ENCODE measurements at places on chromosomes 12 and 14.
A peak's percentile ranks its signal among the peaks of the same experiment; 100 is the strongest.

DNA sequence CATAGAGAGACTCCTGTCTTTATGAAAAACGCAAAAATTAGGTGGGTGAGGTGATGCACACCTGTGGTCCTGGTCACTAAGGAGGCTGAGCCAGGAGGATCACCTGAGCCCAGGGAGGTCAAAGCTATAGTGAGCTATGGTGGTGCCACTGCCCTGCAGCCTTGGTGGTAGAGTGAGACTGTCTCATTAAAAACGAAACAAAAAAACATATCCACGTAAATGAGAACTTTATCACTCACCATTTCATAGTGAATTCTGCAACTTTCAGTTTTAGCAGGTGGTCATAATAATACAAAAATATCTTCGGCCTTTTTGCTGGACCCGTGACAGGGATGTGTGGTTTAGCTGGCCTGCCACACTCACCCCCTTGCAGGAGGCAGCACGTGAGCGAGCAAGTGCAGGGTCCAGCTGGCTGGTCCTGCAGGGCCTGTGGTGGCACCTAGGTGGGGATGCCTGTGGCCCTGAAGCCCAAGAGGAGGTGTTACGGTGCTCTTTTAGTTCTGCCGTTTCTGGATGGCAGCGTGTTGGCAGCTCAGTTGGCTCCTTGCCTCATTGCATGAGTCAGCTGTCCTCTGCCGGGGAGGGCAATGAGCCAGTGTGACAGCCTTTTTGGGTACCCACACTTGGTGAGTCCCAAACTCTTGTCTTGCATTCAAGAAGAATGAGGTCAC is 1330.7 kb upstream of the TMEM132C start:
- DNase-seq = peak; percentile 33

DNA sequence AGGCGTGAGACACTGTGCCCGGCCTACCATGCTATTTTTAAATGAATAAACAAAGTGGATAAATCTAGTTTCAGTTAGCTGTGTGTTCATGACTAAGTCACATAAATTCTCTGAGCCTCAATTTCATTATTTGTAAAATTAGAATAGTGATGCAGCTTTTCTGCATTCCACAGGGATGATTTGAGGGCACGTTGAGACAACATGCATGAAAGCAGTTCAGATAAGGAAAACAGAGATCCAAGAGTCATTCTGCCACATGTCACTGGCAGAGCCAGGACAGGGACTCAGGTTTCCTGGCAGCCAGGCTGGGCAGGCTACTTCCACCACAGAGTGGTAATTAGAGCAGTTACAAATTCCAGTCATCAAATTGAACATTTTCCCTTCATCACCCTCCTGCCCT is 2.9 kb upstream of the PPP4R4 start:
- no peak for DNase-seq

- no peak for DNase-seq
Observed at GRCh38 chr12:94267537-94267872, 119.1 kb downstream of the PLXNC1 start.

- DNase-seq = no peak
Observed at GRCh38 chr12:121112496-121112895, 20.2 kb upstream of the P2RX7 start.

DNA sequence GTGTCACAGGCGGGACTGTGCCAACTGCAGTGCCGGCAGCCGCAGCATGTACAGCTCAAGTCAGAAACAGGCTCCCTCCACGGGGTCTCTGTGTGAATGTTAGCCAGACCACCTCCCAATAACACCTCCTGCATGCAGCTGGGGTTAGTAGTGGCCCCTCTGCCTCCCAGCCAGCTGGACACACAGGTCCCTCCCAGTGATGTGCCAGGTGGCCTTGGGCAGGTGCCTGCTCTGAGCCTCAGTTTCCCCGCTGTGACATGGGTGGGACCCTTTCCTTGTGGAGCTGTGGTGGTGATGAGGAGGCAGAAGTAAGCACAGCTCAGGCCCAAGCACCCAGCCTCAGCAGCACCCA is 139.9 kb downstream of the ADGRD1 start:
- DNase-seq = no peak

- no peak for DNase-seq
Observed at GRCh38 chr12:51199366-51199945, 18.4 kb downstream of the POU6F1 start.

DNA sequence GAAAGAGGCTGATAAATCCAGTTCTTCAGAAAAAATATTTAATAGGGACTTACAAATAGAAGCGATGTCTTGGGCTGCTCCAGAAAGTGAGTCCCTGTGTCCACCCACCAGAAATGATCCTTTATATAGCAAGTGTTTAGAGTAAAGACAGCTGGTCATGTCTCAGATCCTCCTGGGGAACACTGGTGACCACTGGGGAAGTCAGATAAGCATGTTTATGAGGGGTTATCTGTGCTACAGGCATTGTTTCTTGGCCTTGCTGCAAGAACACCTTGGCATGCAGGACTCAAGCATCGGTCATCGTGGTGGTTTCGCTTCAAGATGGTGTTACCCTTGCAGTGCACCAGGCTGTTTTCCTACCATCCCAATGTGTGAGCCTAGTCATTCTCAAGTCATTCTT is 27.2 kb downstream of the CPM start:
- DNase-seq = no peak

GRCh38 chr12:50188875-50189575 is 21.9 kb upstream of the CERS5 start:
- DNase-seq = peak; percentile 18

- DNase-seq = no peak
Observed at GRCh38 chr12:88658009-88658408, 77.7 kb upstream of the KITLG start.

DNA sequence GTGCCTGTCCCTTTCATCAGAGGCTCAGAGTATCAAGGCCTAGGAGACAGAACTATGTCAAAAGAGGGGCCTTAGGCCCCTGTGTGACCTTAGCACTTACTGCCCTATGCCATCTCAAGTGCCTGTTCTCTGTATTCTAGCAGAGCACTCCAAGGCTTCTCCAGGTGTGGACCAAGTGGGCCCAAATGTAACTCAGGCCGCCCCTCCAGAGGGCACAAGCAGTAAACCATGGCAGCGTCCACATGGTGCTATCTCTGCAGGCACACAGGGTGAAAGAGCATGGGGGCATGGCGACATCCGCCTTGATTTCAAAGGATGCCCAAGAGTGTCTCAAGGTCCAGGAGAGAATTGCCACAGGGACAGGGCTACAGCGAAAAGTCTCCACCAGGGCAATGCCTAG is 628.7 kb downstream of the RPS29 start:
- DNase-seq = no peak

- peak; percentile 8 for DNase-seq
Observed at GRCh38 chr12:55722948-55723347, 2.8 kb downstream of the RDH5 start.

DNA sequence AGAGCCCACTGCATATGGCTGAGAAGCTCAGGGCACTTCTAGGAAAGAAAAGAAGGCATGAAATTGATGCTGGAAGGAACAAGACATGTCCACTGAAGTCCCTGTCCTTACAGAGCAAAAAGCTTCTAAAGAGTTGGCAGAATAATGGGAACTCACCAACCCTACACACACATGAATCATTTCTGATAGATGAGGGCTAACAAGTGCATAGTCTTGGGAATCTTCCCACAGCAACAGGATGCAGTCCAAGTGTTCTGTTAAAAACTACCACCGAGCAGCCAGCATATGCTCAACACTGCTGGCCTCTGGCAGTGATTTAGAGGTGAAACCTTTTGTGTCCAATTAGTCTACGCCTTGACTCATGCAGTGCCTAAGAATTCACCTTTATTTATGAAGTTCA is 44.8 kb downstream of the RHOJ start:
- no peak for DNase-seq

DNA sequence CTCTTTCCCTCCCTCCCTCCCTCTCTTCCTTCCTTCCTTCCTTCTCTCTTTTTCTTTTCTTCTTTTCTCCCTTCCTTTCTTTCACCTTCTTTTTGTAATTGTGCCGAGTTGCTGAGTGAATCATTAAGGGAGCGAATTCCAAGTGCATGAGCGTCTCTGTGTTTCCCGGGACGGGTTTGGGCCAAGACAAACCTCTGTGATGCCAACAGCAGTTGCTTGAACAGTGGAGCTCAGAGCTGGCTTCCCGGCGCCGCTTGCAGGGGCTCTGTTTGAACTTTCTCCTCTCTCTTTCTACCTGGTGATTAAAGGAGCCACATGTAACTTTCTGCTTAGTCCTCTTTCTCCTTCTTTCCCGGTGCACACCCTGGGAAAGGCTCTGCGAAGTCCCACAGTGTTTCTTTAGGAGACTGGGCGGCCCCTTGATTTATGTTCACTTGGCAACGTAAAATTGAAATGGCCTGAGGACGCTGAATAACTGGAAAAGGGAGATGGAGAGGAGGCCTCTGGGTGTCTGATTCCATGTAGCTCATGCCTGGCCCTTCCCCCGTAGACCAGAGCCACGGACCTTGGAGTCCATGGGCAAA is 33.7 kb upstream of the MAP1LC3B2 start:
- peak; percentile 45 for DNase-seq

- DNase-seq = no peak
Observed at GRCh38 chr14:93691042-93691780, 97.1 kb downstream of the PRIMA1 start.

DNA sequence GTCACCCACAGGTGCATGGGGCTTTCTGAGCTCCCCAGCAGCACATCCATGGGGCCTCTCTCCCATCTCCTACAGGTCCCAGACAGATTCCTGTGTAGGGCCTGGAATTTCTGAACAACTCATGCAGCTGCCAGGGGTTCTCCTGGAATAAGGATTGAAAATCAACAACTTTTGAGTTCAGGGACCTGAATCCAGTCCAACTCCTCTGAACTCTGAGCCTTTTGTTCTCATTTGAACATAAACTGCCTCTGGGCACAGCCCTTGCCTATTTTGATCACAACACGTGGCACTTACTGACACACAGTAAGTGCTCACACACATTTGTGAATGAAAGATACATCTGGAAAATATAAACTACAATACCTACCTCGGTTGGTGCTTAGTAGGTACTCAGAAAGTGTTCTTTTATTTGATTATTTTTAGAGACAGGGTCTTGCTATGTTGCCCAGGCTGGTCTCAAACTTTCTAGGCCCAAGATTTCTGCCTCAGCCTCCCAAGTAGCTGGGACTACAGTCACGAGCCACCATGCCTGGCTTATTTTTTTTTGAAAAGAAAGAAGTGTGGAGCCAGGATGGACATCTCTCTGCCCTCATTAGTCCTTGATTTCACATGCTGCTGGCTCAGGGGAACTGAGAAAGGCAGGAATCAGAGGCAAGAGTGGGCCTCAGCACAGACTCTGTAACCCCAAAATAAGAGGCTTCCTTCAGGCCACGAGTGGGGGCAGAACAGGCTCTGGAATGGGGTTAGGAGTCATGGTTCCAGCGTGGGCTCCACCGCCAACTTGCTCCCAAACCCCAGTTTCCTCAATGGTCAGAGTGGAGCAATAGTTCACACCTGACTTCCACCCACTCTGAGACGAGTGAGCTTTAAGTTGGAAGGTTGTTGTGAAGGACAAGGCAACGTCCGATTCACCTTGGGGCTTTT is 27.0 kb downstream of the SYNE3 start:
- no peak for DNase-seq

- no peak for DNase-seq
Observed at GRCh38 chr14:87916886-87917275, 76.1 kb downstream of the GALC start.

GRCh38 chr12:93441081-93441616 is 598 bp downstream of the UBE2N start:
- DNase-seq = peak; percentile 56

DNA sequence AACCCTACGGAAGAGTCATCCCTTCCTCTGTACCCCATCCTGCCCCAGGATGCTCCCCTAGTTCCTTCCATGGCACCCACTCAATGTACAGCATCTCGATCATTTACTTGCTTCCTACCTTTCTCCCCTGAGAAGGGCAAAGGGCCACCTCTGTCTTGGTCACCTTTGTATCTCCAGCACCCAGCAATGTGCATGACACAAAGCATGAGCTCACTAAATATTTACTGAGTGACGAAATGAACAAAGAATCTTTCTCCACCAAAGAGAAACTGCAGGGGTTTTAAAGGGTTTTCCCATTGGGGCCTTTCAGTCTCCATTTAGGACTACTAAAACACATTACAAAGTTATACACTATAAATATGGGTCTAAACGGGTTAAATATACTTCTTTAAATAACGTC is 30.6 kb downstream of the ATG14 start:
- no peak for DNase-seq

- DNase-seq = peak; percentile 31
Observed at GRCh38 chr12:104457746-104458693, 1.3 kb downstream of the CHST11 start.

DNA sequence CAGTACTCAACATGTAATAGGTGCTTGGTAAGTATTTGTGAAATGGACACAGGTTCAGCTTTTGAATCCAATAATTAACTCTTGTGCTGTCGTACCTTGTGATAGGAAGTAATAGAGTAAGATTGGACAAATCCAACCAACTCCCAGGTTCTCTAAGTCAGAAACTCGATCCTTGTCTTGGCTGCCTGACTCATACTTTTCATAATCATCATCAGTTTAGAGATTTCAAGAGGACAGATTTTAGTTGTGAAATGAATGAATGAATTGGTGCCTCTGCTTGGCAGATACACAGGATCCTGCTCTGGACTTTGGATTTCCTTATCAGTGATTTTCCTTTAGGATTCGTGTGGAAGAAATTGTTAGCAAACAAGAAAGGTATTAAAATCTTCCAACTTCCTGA is 1145.2 kb downstream of the AACS start:
- DNase-seq = no peak

DNA sequence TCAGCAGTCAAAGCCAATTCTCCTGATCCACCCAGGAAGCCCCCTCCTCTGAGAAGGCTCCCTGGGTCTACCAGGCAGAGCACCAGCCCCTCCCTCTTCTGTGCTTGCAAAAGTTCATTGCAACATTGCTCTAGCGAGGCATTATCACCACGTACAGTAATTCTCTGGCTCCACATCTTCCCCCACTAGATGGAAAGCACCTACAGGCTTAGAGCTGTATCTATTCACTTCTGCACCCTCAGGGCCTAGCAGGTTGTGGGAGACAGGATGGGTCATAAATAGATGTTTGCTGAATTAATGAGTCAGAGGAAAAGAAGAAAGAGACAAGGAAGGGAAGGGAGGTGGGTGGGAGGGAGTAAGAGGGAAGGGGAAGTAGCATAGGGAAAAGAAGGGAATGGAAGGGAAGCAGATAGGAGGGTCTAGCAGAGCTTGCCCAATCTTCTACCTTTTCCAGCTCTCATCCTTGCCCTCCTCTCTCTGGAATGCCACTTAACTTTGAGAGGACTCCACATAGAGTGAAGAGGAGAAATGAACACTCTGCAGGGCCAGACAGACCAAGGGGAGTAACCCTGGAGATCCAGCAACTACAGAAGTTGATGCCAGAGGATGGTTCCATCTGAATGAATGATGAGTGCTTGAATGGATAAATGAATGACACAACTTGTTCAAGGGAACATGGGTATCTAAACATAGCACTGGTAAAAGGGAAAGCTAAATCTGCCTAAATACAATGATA is 42.0 kb upstream of the NT5DC3 start:
- no peak for DNase-seq

- no peak for DNase-seq
Observed at GRCh38 chr14:68040633-68041369, 221.2 kb downstream of the RAD51B start.

GRCh38 chr12:111488271-111488670 is 82.5 kb downstream of the SH2B3 start:
- no peak for DNase-seq

Measured in transverse colon (tissue), 4 donors.